Stimulated activated naive B cell treated with anti-CD40 and anti-IgM and Interleukin-4, amounts not matched to agents 10 μg/mL and 1 μg/mL and 100 μg/mL, for 72 hours (primary cell): ENCODE measurements at places on chromosomes 5 and 9.

GRCh38 chr5:143016777-143017516 lies 246.8 kb downstream of the ARHGAP26 start:
- no peak for DNase-seq

DNA sequence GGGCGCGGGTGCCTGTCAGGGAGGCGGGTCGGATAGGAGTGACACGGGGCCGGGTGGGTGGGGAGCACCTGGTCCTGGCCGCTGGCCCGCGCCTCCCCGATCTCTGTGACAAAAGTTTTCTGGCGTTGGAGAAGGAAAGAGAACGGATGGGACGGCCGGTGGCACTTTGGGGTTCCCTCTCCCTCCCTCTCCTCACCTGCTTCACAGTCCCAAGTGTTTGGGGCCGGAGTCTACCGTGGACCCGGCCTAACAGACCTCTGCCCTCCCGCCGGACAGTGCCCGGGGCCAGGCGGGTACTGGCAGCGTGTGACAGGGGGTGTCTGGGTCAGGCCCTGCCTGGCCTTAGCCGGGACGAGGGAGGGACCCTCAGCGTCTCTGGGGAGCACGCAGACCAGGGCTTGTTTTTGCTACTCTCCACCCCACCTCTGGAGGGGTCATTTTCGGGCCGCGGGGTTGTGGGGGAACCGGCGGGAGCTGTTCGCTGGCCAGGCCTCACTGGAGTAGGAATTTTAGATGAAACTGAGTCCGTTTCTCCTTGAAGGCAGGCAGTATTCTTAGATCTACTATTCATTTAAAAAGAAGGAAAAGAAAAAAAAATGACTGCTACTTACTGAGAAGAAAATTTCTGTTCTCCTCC lies 1.7 kb downstream of the PRDM6 start:
- DNase-seq = no peak

GRCh38 chr9:110276781-110277180 lies 20.5 kb upstream of the TXN start:
- no peak for DNase-seq

DNA sequence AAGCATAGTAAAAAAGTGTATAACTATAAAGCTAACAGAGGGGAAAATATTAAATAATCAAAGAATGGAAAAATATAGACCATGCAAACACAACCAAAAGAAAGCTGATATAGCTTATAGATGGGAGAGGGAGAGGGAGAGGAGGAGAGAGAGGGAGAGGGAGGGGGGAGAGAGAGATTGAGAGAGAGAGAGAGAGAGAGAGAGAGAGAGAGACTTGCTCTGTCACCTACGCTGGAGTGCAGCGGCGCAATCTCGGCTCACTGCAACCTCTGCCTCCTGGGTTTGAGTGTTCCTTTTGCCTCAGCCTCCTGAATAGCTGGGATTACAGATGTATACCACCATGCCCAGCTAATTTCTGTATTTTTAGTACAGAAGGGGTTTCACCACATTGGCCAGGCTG lies 110.6 kb downstream of the RAPGEF6 start:
- DNase-seq = no peak

DNA sequence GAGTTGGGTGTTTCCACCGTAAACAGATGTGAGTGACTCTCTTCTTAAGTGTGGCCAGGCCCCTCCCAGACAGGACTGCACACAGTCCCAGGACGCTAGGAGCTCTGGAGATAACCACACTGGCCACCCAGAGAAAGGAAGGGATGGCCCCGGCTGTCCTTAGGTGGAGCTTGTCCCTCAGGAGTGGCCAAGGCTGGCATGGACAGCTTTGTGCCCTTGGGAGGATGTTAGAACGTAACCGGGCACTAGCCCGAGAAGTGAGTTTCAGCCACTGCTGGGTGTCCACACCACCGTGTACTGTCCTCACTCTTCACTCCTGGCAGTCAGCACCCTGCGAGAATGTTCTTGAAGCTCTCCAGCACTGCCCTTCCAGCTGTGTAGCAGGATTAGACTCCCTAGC lies 35.8 kb upstream of the FCN2 start:
- DNase-seq = no peak
